ENCODE measurements at places on chromosomes 3 and 15. TPM values are rescaled to one million over a fixed set of nuclear protein-coding genes. Genes with fewer than 3 reads are reported as not detected.

- no peak for DNase-seq
Observed at GRCh38 chr3:116579840-116580239, 129.7 kb upstream of the TUSC7 start.

GRCh38 chr15:47689660-47690059, 27.6 kb upstream of the SEMA6D start:
- no peak for DNase-seq

The TUSC7 gene
- polyA plus RNA-seq, result not detected

The HIGD2B gene
- polyA plus RNA-seq, result not detected

The PRRT3 gene
- 8.4 TPM for polyA plus RNA-seq
